Stimulated activated CD4-positive, alpha-beta T cell treated with anti-CD3 and anti-CD28 coated beads, Interleukin-1b, Interleukin-23, amount 100 ng/mL, for 1 hour (primary cell): ENCODE measurements at places on chromosomes 5 and 9.

DNA sequence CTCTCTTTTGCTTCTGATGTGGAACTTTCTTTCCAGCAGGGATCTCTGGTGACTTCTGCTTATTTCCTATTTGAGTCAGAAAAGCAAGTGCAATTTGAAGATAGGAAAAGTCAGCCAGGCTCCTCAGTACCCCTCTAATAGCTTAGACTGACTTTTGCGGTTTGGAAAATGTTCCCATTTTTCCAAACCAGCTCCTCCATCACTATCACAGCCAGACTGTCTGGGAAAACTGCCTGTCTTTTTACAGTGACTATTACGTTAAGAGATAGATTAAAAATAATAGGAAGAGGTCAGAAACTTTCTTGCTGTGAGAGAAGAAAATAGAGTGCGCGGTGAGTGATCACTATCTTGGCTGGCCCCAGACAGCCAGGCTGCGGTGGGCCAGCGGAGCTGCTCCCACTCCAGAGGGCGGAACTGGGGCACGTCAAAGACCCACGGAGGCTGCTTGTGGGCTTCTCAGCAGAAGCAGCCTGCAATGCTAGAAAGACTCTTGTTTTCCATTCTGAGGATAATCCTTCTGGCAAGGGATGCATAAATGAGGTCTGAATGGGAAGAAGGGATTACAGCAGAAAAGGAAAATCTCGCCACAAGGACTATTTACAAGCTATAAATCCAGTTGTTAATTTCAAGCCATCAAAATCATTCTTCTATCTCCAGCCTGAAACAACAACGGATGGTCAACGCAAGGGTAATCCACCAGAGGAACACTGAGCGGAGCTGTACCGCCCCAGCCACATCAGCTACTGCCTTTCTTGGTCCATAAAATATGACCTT is 151.0 kb upstream of the MSX2 start:
- no peak for DNase-seq

DNA sequence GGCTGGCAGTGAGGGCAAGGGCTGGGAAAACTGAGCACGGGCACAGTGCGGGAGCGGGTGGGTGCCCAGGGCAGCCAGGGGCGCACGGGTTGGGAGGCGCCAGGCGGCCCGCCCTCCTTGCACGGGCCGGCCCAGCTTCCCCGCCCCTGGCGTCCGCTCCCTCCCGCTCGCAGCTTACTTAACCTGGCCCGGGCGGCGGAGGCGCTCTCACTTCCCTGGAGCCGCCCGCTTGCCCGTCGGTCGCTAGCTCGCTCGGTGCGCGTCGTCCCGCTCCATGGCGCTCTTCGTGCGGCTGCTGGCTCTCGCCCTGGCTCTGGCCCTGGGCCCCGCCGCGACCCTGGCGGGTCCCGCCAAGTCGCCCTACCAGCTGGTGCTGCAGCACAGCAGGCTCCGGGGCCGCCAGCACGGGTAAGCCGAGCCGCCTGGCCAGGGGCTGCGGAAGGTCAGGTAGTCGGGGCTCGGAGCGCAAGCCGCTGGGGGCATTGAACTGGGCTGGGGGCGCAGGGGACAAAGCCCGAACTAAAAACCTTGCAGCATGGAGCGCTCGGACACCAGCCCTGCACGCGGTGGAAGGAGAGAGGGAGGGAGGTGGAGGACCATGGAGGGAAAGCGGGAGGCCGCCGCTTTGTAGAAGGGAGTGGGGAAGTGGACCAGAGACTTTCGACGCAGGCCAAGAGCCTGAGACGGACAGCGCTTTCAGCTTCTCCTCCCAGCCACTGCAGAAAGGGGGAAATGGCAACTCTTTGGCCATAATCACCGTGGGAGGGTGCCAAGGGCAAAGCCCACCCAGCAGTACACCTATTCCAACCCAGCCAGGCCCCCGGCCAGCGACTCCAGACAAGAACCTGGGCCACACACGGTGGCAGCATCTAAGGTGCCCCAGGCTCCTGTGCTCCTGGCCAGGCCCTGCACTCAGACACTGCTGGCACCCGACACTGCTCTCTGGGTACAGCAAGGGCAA is at the start of gene TGFBI:
TSS of gene TGFBI (plus strand) at position 207 of the 961 bp plus-strand sequence. CDS start at position 275, 68 bp downstream.
- no peak for DNase-seq

- no peak for DNase-seq
These were observed 17.4 kb downstream of the SH3PXD2B start for GRCh38 chr5:172436879-172437369.

DNA sequence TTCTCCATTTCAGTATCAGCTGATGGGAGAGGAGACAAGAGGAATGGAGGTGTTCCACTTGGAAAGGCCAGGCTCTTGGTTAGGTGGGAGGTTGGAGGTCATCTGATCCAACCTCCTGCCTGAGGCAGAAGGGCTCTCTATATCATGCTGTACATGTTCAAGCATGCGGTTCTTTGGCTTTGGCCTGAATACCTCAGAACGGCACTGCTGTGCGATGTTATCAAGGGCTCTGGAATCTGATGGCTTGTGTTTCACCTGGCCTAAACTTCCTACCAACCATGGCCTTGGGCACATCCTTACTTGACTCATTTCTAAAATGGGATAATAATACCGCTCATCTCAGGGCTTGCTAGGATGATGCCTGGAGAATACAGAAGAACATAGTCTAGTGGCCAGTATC is 90.1 kb upstream of the FAM169A start:
- DNase-seq: no peak

- no peak for DNase-seq
These were observed 101.9 kb upstream of the S1PR3 start for GRCh38 chr9:88889386-88889785.

GRCh38 chr5:81361600-81361999 is 32.3 kb downstream of the ACOT12 start:
- no peak for DNase-seq

DNA sequence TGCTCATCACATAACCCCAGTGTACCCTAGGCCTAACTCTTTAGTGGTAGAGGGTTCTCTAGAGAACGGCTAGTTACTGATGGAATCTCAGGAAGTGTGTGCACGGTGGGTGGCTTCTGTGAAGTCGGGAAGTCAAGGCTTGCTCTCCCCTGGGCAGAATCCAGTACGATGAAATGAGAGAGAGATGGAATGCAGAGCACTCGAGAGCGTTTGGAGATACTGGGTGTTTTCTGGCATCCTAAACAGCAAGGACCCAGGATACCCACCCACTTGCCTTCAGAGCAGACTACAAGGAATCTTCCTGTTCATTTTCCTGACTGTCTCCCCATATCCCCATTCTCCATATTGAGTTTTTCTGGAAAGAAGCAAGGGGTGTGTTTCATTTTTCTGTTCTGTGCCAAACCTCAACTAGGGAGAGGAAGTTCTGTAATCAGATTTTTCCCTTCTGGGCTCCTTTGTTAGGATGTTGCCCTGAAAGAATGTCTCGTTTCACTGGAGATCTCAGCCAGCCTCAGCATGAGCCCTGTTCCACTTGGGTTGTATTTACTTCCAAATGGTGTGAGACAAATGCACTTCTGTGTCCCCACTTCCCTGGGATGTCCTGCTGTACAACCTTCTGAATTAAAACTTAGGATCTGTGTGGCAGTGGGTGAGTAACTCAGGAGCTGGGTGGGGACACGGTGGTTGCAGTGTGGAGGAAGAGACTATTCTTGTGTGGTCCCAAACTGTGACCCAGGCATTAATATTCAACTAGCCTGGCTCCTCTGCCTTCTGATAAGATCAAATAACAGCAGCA is 108.9 kb upstream of the SPRY4 start:
- no peak for DNase-seq

- no peak for DNase-seq
These were observed 91.7 kb downstream of the MACROH2A1 start for GRCh38 chr5:135307143-135307903.

GRCh38 chr5:125228363-125229070 is 482.1 kb upstream of the ZNF608 start:
- DNase-seq: no peak

DNA sequence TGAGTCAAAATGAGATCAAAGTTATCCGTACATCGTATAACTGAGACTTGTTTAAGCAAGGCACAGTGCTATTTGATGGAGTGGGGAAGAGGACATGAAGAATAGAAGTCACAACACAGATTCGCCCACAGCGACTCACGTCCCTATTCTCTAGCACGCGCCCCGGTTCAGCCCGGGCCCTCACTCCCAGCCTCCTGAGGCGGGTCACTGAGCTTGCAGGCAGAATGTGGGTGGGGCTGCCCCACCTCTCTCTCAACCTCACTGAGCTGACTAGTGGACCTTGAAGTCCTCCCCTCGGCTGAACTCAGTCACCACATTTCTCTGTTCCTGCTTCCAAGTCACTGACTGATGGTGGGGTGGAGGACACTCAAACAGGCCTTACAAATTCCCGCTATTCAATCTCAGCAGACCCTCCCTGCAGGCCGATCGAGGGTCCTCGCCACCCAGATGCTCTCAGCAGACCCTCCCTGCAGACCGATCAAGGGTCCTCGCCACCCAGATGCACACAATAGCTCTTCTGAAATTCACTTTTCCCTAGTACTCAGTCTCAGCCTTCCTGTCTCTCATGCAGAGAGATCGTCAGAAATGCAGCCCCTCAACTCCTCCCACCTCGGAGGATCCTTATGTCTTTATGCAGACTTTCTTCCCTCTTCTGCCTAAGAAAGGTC is 12.9 kb downstream of the GLDC start:
- no peak for DNase-seq

DNA sequence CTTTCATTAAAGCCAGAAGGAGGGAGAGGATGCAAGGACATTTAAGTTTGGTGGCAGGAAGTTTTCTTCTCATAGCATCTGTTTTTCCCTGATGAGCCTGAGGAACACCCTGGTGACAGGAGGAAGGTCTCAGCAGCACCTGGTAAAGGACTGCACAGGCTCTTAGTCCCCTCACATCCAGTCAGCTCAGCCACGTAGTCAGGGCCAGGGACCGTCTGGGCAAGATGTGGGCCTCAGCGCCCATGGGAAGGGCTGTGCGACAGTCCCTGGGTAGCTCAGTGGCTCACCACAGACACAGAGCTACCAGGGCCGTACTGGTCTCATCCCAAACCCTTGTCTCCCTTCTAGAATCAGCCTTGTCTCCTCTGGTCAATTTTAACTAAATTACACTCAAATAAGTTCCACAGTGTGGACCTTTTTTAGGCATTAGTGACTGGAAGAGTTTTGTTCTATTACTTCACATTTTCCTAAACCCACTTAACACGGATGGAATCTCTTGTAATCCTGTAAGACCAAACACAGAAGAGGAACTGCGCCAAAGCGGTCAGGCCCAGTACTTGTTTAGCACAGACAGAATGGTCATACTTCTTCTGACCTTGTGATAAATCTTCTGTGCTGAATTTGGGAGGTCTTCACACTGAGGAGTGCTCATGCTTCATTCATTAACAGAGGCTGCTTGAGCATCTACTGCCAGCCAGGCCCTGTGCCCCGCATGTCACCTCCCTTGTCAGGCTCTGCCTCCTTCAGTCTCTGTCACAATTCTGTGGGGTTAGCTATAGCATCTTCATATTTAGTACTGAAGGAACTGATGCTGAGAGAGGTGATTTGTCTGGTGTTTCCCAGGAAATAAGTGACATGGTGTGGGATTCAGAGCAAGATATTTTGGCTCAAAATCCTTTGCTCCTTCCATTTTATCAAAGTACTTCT is 91.4 kb downstream of the ANGPTL2 start:
- no peak for DNase-seq

GRCh38 chr5:40939753-40940152 is 30.5 kb downstream of the C7 start:
- DNase-seq: no peak

GRCh38 chr5:56019306-56020272 is 24.8 kb upstream of the IL6ST start:
- DNase-seq: no peak

DNA sequence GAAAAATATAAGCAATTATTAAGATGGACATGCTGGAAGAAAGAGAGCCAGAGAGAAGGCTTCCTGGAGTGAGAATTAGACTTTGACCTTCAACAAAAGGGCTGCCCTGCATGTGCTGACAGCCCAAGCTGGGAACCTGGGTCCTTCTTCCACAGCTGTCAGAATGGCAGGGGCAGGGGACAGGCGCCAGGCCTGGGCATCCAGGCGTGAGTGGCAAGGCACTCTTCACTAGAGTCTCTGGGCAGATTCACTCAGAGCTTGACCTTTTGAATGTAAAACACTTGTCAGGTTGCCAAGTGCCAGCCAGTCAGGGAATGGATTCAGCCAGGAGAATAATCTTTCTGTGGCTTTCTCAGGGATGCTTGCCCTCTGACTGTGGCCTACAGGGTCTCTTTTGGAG is 119.1 kb upstream of the CLINT1 start:
- DNase-seq: no peak

DNA sequence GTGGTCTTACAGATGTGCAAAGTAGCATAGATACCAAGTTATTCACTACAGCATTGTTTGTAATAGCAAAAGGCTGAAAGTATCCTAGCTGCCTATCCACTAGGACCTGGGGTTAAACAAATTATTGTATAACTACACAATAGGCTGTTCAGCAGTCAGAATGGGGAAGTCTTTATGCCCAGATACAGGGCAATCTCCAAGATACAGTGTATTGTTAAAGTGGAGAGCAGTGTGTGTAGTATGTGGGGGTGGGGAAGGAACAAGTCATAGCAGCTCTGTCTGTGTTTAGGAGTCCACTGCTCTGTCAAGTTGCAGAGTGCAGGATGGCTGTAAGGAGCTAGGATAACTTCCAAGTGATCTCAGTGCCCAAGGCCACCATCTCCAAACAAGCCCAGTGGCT is 5.5 kb downstream of the PCYOX1L start:
- DNase-seq: no peak

DNA sequence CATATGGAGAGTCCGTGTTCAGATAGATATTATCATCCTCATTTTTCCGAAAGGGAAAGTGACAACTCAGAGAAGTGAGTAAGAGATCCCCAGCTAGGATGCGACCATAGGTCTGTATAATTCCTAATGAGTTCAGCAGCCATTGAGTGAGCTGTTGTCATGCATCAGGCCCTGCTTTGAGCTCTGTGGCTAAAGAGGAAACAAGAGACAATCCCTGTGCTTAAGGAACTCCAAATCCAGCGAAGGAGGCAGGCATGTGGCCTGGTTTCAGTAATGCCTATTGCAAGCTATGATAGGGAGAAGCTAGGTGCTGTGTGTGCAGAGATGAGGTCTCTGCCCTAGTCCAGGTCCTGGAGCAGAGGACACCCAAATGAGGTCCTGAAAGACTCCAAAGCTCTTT is 192.8 kb downstream of the ACTL7B start:
- no peak for DNase-seq

GRCh38 chr9:108383796-108384195 is 472.0 kb downstream of the ACTL7B start:
- no peak for DNase-seq

DNA sequence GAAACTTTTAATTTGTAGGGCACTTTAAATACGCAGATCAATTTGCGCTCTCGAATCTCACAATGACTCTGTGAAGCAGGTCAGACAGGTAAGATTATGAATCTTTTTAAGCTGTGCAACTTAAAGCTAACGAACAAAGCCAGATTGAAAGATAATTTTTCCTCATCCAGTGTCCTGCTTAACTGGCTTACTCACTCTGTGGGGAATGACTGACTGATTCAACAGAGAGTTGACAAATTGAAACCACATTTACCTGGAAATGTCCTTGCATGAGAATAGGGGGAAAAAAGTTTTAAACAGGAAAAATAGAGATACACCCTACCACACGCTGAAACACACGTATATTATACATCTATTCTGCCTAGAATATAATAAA is 187.9 kb downstream of the MAN2A1 start:
- no peak for DNase-seq
